ENCODE measurements at places on chromosomes 2 and 18. TPM values are rescaled to one million over a fixed set of nuclear protein-coding genes. Genes with fewer than 3 reads are reported as not detected.

UCN gene
- total RNA-seq, result 2.6 TPM

GALNT1 gene
- total RNA-seq, result 35.2 TPM

OR6B2 gene
- not detected for total RNA-seq

NOL4 gene
- total RNA-seq, result not detected

CFAP221 gene
- 0.44 TPM for total RNA-seq

DNA sequence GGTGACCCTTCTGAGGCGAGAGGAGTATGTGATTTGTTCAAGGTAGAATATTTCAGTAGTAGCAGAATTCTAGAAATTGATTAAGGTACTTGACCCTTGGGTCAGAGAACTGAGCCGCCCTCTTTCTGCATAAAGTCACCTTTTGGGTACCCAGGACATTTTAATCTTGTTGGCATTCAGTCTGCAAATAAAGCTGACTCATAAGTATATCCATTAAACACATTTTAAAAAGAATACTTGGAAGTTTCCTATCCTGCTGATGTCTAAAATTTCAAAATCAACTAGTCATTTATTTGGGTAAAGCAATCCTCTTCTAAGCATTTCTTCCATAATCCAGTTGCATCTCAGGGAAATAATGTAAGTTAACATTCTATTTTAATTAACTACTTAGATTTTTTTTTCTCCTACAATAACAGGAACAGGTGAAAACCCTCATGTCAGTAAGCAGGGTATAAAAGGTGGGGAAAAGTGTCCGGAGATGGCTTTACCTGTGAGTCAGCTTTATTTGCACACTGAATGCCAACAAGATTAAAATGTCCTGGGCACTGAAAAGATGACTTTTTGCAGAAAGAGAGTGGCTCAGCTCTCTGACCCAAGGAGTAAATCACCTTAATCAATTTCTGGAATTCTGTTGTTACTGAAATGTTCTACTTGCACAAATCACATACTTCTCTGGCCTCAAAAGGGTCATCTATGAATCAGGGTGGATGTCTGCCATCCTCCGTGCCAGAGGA is 78.7 kb upstream of the ITGA6 start:
- no peaks in the 10 kb centered on the region for H3K36me3 ChIP-seq
- H3K27me3 ChIP-seq, result no peaks in the 10 kb centered on the region
- no peak overlapping the region for H3K27ac ChIP-seq
- peaks cover 13% of the 10 kb centered on the region for H3K4me1 ChIP-seq

DNA sequence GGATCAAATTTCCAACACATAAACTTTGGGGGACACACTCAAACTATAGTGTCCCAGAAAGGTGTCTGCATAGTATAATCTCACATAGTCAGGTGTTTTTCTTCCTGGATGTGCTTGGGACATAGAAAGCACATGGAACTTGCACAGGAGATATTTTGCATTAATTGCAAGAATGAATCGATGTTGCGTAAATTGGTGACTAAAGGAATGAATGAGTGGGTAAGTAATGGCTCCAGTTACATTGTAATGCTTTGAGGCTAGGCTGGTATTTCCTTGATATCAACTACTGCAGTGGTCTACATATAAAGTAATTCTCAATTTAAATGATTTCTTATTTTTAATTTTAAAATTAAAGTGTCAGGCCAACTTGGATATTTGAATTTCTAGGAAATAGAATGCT is 53.4 kb downstream of the SH3RF3 start:
- no peaks in the 10 kb centered on the region for H3K4me1 ChIP-seq
- no peaks in the 10 kb centered on the region for H3K36me3 ChIP-seq
- no peak overlapping the region for H3K4me3 ChIP-seq
- H3K27ac ChIP-seq, result no peak overlapping the region

DNA sequence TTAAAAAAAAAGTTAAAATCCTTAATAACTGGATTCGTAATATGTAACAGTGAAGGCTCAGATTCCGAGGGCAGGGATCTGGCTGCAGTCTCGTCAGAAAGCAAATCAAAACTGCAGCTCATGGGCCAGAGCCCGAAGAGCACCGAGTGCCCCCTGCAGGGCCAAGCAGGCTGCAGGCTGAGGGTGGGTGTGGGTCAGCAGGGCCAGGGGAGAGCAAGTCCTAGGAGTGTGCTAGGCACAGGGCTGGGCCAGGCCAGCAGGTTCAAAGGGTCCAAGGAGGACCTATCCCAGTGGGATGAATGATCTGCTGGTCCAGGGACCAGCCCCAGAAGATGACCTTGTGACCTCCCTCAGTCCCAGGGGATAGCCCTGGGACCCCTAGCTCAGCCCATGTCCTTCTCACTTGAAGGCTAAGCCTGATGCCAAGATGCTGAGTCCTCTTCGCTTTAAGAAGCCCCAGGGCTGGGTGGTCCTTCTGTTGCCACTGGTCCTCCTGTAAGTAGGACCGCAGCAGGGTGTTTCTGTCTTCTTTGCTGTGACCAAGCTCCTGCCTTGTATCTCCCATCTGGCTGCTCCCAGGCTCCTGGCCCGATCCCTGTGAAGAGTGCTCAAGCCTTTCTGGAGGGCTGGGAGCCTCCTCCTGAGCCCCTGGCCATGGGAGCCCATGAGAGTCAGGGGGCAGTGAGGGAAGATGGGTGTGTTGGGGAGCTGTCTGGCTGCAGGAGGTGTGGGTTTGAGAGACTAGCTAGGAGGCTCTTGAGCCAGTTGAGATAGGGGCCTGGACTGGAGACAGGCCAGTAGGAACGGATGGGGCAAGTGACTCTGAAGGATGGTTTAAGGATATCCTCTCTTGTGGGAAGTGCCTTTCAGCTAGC is 150.7 kb downstream of the DYSF start:
- peaks cover 13% of the 10 kb centered on the region for H3K36me3 ChIP-seq
- H3K4me1 ChIP-seq, result no peaks in the 10 kb centered on the region
- no peak overlapping the region for H3K4me3 ChIP-seq

DNA sequence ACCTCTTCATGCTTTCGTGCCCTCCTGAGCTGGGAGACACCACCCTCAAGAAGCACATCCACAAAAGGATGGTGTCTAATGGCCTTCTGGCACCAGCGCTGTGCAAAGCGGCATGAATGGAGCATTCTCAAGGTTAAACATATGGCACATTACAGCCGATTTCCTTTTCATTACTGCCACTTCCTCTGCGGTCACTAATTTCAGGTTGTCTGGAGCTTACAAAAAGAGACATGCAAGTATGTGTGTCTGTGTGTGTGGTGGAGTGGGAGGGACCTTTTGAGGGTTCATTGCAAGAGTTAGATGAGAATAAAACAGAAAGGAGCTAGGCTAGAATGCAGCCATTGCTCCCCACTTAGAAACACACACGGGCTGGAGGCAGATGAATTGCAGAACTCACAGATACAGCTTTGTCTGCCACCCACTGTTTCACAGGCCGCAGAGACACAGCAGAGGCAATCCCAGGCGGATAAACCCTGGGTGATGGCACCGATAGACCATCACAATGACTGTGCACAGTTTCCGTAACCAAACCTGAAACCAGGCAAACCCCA is 76.0 kb downstream of the TGIF1 start:
- peaks cover 18% of the 10 kb centered on the region for H3K4me1 ChIP-seq
- no peak for DNase-seq
- H3K4me3 ChIP-seq, result no peak overlapping the region
- no peaks in the 10 kb centered on the region for H3K27me3 ChIP-seq

DNA sequence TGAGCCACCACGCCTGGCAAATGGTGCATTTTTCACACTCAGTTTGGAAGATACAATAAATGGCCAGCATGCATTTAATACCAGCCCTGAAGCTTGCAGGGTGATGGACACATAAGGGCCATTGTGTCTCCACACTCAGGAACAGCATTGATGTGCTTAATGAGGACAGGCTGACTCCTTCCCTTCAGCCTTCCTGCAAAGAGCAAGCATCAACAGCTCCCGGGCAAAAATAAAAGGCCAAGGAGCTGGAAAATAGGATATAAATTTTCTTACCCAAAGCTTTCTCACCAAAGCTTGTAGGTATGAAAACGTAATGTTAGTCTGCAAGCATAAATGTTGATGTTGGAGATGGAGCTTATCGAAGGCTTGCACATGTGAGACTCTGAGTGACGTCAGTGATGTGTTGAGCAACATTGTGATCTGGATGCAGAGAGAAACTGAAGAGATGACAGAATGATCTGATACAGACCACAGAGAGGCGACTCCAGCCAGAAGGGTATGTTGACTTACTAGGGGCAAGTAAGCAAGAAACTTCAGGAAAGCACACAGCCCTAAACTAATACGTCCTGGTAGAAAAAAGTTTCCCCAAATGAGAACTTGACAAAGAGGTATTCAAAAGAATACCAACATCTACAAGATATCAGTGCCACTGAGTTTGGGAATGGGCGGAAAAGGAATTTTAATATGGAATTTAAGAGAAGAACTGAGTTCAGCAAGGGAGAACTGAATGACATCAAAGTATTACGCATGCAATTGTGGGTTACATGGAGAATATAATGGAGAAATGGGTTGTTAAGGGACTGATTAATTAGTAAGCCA is 256.5 kb downstream of the TGIF1 start:
- H3K4me1 ChIP-seq, result peaks cover 12% of the 10 kb centered on the region
- no peaks in the 10 kb centered on the region for H3K27me3 ChIP-seq
- no peaks in the 10 kb centered on the region for H3K36me3 ChIP-seq

- no peak overlapping the region for H3K4me3 ChIP-seq
- DNase-seq, result no peak
- H3K27me3 ChIP-seq, result no peaks in the 10 kb centered on the region
Measured at GRCh38 chr2:12773586-12774394, 57.1 kb downstream of the TRIB2 start.

GRCh38 chr2:1256632-1257324 is 156.5 kb upstream of the TPO start:
- no peaks in the 10 kb centered on the region for H3K27me3 ChIP-seq
- no peak for DNase-seq
- H3K36me3 ChIP-seq, result no peaks in the 10 kb centered on the region
- H3K27ac ChIP-seq, result no peak overlapping the region
- H3K4me3 ChIP-seq, result no peak overlapping the region
- H3K4me1 ChIP-seq, result no peaks in the 10 kb centered on the region

GRCh38 chr2:43001787-43002468 is 209.5 kb upstream of the HAAO start:
- no peaks in the 10 kb centered on the region for H3K36me3 ChIP-seq
- DNase-seq, result no peak
- peaks cover 10% of the 10 kb centered on the region for H3K4me1 ChIP-seq
- H3K4me3 ChIP-seq, result no peak overlapping the region
- H3K27ac ChIP-seq, result no peak overlapping the region

All from right atrium auricular region (tissue), 2 donors.